ENCODE measurements at places on chromosomes 6 and 20.

DNA sequence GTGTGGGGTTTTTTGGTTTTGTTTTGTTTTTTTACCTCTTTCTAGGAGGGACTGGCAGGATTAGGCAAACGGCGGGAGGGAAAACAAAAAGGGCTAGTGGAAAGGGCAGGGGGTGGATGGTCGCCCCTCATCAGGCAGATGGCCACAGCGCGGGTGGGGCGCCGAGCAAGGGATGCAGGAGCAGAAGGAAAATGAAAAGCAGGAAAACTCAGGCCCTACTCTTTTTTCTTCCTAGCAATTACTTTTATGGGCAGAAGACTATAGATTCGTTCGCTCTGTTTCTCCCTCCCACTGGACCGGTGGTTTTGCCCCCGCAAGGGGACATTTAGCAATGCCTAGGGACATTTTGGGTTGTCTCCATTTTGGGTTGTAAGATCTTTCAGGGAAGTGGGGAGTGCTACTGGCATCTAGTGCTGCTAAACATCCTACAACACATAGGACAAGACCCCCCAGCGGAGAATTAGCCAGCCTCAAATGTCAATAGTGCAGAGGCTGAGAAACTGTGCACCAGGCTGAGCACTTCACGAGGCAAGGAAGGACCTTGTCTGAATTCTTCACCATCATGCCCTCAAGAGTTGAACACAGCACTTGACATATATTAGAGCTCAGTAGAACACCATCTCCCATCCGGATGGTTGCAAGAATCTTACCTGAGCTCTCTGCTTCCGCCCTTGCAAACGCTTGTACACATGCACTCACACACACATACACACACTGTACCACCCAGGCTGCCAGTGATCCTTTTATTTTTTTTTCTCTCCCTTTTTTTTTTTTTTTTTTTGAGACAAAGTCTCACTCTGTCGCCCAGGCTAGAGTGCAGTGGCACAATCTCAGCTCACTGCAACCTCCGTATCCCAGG is 4.8 kb upstream of the ZMYND8 start:
- H3K27ac ChIP-seq: no peak overlapping the region
- peaks cover 59% of the 10 kb centered on the region for H3K4me1 ChIP-seq
- peak overlapping the region; percentile 67 for H3K4me3 ChIP-seq
- ATAC-seq: no peak
- no peaks in the 10 kb centered on the region for H3K36me3 ChIP-seq

DNA sequence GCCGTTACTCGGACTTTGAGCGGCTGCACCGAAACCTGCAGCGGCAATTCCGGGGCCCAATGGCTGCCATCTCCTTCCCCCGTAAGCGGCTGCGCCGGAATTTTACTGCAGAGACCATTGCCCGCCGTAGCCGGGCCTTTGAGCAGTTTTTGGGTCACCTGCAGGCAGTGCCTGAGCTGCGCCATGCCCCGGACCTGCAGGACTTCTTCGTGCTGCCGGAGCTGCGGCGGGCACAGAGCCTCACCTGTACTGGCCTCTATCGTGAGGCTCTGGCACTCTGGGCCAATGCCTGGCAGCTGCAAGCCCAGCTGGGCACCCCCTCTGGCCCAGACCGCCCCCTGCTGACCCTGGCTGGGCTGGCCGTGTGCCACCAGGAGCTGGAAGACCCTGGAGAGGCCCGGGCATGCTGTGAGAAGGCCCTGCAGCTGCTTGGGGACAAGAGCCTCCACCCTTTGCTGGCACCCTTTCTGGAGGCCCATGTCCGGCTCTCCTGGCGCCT is 7.2 kb downstream of the SNX21 start:
- H3K36me3 ChIP-seq: peaks cover 22% of the 10 kb centered on the region
- no peak overlapping the region for H3K4me3 ChIP-seq
- H3K27me3 ChIP-seq: no peaks in the 10 kb centered on the region
- no peak for ATAC-seq
- H3K4me1 ChIP-seq: peaks cover 16% of the 10 kb centered on the region
- peak overlapping the region; percentile 77 for H3K27ac ChIP-seq

DNA sequence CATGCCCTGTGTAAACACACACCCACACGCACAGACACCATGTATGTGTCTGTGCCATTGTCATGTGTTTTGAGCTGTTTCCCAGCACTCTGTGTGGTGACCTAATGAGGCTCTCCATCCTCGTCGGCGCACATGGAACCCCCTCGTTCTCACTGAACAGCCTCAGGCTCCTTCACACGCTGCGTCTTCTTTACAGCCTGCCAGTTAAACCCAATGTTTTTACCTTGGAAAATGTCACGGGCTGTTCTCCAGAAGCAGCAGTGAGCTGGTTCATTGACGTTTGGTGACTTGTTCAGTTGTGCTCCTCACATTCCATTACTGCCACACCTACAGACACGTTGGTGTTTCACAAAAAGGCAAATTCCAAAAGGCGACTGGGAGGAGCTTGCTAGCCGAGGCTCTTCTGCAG is 201.0 kb upstream of the FOXQ1 start:
- no peak overlapping the region for H3K27ac ChIP-seq
- H3K4me3 ChIP-seq: no peak overlapping the region
- H3K27me3 ChIP-seq: peaks cover 12% of the 10 kb centered on the region
- ATAC-seq: no peak
- H3K4me1 ChIP-seq: no peaks in the 10 kb centered on the region

- peak; percentile 24 for ATAC-seq
- no peaks in the 10 kb centered on the region for H3K36me3 ChIP-seq
- H3K27ac ChIP-seq: no peak overlapping the region
- H3K27me3 ChIP-seq: no peaks in the 10 kb centered on the region
Observed at GRCh38 chr20:41905199-41905598, 287.0 kb upstream of the CHD6 start.

DNA sequence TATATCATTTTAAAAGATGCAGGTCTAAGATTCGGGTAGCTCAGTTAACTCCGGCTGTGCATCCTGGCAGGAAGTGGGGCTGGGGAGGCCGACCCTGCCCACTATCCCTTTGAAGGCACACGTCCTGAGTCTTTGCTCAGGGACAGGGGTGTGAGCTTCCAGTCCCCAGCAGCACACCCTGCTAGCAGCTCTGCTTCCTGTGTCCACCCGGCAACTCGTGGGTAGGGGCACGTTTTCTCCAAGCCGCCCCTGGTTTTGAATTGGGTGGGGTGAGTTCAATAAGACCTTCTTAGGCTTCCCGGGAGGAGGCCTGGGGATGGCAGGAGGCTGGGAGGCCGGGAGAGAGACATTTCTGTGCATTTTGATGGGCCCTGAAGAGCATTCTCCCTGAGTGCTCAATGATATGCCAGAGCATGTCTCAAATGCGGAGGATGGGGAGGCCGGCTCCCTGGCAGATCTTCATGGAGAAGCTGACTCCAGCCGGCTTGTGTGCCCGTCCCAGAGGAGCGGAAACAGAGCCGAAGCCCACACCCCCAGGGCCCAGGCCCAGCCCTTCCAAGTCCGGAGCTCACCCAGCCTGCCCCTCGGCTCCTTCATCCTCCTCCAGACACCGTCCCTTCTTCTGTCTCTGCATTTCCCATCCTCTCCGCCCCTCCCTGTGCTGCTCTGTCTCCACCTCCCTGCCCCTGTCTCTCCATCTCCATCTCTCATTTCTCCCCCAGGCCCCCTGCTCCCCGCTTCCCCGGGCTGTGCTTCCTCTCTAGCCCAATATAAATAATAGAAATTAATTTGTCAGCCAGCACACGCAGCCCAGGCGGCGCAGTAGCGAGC is 36.3 kb upstream of the ZFAND3 start:
- H3K36me3 ChIP-seq: no peaks in the 10 kb centered on the region
- peak overlapping the region; percentile 77 for H3K27ac ChIP-seq
- peaks cover 46% of the 10 kb centered on the region for H3K27me3 ChIP-seq
- ATAC-seq: peak; percentile 38

DNA sequence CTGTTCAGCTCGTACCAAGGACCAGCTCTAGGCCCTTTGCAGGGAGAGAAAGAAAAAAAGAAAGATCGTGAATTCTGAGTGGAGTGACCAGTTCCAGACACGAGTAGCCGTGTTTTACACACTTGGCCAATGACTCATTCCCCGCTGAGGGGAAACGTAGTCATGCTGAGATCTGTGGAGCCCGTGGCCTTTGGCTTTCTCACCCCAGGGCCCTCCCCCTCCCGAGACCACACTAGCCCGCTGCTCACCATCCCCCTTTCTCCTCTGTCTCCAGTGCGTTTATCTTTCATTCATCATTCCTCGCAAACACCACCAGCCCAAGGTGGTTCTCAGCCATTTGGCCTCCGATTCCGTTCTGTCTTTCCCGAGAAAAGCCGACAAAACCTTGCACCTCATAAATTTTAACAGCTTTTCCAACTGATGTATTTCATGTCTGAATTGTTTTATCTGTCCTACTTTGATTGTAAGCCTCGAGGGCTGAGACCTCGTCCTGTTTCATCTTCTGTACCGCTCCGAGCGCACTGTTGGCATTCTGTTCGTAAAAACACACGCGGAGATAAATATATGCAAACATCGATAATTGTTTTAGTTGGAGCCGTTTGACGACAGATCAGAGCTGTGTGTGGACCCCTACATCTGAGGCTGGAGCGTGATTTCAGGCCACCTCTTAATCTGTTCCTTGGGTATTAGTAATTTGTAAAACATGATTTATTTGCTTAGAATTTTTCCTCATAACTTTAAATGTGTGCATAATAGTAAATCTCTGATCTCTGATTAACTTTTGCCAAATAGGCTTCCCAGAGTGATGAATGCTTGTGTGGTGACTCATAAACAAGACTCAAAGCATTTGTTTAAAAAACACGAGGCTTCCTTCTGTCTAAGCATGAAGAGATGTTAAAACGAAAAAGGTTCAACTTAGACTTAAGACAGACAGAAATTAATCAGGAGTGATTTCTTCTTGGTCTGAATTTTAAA is 336.6 kb downstream of the CDH4 start:
- H3K4me3 ChIP-seq: no peak overlapping the region
- no peaks in the 10 kb centered on the region for H3K4me1 ChIP-seq
- H3K27ac ChIP-seq: no peak overlapping the region
- no peaks in the 10 kb centered on the region for H3K27me3 ChIP-seq
- H3K36me3 ChIP-seq: no peaks in the 10 kb centered on the region
- ATAC-seq: no peak

- peaks cover 32% of the 10 kb centered on the region for H3K27me3 ChIP-seq
- no peak overlapping the region for H3K27ac ChIP-seq
- no peak for ATAC-seq
- H3K36me3 ChIP-seq: no peaks in the 10 kb centered on the region
Observed at GRCh38 chr20:18272451-18272850, 15.9 kb upstream of the ZNF133 start.

Measured in stimulated activated memory B cell treated with anti-CD40 and anti-IgM and Interleukin-4, amounts not matched to agents 10 μg/mL and 1 μg/mL and 100 μg/mL, for 72 hours (primary cell).